T follicular helper cell (primary cell): ENCODE measurements at places on chromosomes 5 and 9.

DNA sequence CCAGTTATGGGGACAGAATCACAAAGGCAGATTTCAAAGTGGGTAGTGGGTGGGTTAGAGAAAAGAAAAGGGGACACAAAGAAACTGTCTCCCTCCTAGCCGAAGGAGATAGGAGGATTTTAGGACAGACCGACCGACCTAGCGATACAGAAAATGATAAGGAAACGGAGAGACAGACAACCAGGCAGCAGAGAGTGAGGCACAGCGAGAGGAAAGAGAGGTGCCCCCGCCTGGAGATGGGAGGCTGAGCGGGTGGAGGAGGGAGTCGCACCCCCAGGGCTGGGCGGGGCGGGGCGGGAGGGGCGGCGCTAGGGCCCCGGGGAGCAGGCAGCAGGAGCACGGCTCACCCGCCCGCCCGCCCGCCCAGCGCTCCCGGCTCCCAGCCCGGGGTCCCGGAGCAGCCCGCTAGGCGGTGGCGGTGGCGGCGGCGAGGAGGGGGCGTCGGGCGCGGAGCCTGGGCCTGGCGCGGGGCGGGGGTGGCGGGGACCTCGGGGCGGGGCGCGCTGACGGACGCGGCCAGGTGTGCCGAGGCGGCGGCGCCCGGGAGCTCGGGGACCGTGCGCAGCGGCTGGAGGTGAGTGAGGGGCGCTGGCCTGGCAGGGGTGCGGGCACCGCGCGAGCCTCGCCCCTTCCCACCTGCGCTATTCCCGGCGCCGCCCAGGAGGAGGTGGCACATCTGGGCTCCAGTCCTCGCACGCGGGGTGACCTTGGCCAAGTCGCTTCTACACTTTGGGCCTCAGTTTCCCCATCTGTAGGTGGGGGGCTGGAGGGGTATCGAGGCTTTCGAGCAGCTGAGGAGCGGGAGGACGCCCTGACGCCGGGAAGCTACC, 15.9 kb upstream of the SYNPO start:
- DNase-seq, result peak; percentile 18

- DNase-seq, result no peak
These were observed 24.6 kb upstream of the FBXL7 start for GRCh38 chr5:15475367-15475766.

DNA sequence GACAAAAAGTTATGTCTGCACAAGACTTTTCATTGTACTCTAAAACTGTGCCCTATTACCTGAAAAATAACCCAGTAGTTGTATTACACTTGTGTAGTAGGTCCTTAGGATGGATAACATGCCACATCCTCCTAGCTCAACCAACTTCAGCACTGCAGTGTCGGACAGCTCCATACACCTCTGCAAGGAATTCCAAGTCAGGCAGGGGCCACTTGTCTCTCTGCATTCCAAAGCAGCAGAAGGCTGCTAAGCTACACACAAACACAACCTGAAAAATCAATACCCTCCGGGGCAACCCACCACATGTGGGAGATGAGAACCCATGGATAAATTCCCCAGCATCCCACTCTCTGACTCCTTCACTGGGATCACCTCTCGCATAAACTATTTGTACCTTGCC, 50.2 kb downstream of the MED10 start:
- no peak for DNase-seq

GRCh38 chr5:102750151-102750834, 4.8 kb upstream of the PAM start:
- no peak for DNase-seq

DNA sequence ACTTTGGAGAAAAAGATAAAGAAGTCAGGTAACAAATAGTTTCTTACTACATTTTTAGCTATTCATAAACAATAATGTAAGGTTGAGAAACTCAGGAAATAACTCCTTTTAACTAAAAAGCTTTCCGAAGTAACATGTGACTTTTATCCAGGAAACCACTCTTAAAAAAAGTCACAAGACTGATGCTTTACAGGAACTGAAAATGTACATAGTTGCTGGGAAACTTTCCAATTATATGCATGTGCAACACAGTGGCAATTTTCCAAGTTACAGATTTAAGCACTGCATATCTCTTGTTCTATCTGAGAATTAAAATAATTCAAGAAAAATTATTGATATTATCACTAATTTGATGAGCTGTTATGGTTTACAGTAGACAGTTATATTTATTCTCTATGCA, 105.2 kb downstream of the CDH10 start:
- DNase-seq, result no peak

DNA sequence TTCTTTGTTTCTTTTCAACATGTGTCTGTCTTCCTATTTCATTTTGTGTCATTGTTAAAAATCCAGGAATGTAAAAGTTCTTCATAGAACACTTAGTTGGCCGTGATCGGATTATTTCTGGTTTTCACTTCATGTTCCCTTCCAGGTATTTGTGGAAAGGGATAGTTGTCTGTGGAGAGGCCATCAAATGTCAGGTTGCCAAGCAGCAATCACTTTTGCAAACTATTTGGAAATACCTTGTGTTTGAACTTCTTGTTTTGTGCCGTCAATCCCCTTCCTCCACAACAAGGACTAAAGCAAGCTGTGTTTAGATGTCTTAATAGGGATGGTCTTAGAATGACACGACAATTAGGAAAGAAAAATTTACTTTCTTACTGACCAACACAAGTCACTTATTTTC, 116.9 kb upstream of the MPDZ start:
- no peak for DNase-seq

DNA sequence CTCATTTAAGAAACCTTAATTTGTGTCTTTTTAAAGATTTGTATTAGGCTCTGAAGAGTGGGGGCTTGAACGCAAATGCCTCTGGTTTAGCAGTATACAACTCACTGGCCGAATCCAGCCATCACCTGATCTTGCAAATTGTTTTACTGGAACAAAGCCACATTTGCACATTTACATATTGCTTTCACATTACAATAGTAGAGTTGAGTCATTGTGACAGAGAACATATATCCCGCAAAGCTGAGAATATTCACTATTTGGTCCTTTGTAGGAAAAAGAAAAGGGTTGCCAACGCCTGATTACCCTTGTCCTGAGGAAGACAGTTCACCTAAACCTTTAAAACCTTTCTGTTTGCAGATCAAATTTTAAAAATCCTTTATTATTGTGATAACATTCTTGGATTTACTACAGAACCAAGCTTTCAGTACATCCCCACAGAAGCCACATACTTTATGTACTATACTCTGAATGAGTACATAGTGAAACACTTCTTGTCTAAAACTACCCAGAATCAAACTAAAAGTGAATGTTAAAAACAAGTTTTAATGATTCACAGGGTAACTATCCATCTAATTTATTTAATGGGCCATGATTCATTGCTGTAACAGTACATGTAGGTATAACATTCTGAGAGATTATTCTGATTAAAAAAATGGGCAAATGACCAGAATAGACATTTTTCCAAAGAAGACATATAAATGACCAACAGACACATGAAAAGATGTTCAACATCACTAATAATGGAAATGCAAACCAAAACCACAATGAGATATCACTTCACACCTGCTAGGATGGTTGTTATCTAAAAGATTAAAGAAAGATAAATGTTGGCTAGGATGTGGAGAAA, 161.0 kb downstream of the SLC25A46 start:
- no peak for DNase-seq

DNA sequence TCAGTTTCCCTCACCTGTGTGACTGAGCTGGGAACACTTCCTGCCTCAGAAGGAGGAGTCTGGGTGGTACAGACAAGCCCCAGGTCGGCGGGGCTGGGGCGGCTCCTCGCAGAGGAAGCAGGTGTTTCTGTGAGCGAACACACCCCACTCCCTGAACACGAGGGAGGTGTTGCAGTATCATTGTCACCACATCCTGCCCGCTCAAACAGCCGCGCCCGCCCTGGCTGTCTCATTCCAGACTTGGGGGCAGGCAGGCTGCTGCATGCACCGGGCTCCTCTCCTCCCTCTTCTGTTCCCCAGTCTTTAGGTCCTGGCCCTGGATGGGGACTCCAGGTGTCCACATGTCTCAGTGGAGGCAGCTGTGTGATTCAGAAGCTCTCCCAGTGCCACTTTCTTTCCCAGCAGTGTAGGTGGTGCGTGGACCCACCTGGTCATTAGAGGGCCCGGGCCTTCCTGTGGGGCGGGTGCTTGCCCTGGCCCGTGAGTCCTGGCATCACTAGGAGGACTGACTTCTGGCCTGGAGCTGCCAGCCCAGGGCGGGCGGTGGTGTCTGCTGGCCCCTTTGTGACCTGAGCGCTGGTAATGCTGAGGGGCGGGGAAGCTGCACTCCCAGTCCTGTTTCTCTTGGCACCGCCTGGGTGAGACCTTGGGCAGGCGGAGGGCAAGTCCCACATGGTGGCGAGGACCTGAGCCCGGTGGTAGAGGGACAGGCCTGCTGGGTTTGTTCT, 18.3 kb upstream of the PHYHD1 start:
- DNase-seq, result peak; percentile 83

GRCh38 chr5:156802501-156802900, 47.6 kb upstream of the PPP1R2B start:
- DNase-seq, result no peak

DNA sequence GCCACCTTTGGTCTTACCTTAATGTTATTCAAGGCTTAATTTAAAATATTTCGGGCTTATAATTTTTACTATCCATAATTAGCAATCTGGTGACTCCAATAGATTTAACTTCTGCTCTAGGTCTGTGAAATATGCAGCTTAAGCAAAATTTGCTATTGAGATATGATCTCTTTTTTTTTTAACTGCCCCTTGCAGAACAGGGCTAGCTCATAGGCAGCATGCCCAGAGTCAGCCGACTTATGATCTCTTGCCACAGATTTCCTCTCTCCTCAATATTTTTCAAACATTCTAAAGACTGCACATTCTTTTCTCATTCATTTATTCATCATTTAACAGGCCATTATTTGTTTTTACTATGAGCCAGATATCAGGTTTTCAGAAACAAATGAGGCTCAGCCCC, 4.5 kb downstream of the TTC23L start:
- DNase-seq, result no peak

- DNase-seq, result no peak
These were observed 441.2 kb upstream of the ZNF462 start for GRCh38 chr9:106421772-106422171.

GRCh38 chr5:141845371-141845851, 32.8 kb downstream of the PCDH1 start:
- no peak for DNase-seq

GRCh38 chr9:114282926-114283325, 40.0 kb upstream of the ORM1 start:
- no peak for DNase-seq

DNA sequence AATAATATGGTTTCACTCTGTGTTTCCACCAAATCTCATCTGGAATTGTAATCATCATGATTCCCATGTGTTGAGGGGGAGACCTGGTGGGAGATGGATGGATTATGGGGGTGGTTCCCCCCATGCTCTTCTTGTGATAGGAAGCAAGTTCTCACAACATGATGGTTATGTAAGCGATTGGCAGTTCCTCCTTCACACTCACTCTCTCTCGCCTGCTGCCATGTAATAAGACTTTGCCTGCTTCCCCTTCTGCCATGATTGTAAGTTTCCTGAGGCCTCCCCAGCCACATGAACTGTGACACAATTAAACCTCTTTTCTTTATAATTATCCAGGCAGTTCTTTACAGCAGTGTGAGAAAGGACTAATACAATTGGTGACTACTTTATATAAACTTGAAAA, 48.4 kb downstream of the PTBP3 start:
- no peak for DNase-seq

DNA sequence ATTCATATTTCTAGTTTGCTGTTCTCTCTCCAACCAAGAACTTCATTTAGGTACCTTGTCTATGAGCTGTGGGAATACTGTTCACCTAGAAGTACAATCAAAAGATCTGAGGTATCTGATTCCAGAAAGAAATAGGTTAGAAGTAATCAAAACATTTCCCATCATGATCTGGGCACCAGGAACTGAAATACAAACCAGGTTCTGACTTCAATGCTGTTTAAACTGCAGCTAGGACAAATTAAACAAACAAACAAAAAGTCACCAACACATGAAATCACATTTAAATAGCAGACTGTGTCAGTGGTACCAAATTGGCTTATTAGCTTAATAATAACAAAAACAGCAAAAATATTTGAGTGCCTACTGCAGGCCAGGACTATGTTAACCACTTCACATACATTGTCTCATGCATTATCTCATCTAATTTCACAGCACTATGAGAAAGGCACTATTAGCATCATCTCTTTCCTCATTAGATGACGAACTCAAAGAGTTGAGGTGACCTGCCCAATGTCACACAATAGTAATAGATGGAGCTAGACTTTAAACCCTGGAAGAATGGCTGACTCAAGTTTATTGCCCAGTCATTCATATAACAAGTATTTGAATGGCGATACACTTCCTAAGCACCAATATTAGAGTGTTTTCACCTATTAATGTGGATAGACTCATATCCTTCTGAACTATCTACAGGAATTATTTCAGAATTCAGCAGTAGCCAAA, 14.5 kb downstream of the PLPP1 start:
- no peak for DNase-seq

DNA sequence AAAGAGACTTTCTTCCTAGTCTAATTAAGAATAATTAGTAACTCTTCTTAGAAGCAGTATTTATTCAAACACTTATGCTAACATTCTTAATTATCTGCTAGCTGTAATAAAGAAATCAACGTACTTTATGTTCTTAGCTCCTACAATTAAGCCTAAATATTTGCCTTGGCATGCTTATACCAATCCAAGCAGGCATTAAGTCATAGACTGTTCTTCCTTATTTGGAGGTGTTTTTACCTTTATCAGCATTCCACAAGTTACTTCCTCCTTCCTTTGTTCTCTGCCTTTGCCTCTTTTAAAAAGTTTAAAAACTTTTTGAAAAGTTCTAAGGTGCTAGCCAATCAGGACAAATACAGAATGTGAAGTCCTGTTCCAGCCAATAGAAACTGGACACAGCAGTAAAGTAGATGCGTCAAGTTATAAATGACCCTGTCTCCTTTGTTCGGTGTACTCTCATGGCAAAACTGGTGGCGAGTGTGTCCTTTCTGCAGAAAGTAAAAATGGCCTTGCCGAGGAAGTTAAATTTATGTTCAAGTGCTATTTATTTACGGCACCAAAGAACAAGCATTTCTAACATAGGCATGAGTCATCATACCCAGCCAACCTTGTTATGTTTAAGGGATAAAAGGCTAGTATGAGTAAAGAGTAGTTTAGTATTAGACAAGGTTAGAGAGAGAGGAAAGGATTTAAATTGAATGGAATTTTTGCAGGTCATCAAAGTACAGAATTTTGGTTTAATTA, 58.6 kb downstream of the GPBP1 start:
- DNase-seq, result no peak

- DNase-seq, result no peak
These were observed 68.1 kb downstream of the GDNF start for GRCh38 chr5:37771731-37772130.

- DNase-seq, result no peak
These were observed 141.7 kb downstream of the SV2C start for GRCh38 chr5:76224898-76225297.

GRCh38 chr5:103256178-103256577, 2.4 kb upstream of the MACIR start:
- no peak for DNase-seq
